Fibroblast of lung (primary cell): ENCODE measurements at places on chromosomes 7 and 10. TPM values are rescaled to one million over a fixed set of nuclear protein-coding genes. Genes with fewer than 3 reads are reported as not detected.

DNA sequence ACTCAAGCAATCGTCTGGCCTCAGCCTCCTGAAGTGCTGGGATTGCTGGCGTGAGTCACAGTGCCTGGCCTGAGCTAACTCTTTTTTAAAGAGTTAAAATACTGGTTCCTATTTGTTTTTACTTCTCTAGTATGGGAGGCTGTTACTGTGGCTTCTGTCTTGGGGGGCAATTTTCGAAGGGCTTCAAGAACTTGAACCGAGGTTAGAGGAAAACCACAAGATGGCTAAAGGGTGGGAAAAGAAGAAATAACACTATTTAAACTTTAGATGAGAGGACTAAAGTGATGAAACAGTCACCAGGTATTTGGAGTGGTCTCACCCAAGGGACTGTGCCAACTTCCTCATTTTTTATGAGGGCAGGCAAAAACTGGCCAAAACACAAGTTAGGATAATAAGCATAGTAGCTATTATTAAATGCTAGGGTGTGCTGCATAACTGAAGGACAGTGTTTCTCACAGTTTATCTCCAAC lies 17.8 kb downstream of the MET start:
- no peak for DNase-seq

- DNase-seq, result peak; percentile 32
Measured at GRCh38 chr10:109277456-109277855, 645.9 kb downstream of the XPNPEP1 start.

GRCh38 chr10:506451-507354 lies 182.8 kb downstream of the DIP2C start:
- no peak for DNase-seq

GRCh38 chr10:33861016-33861704 lies 526.7 kb upstream of the NRP1 start:
- DNase-seq, result no peak

GRCh38 chr7:150801242-150801945 lies 825 bp downstream of the TMEM176A start:
- no peak for DNase-seq

GRCh38 chr7:39133088-39133487 lies 155.4 kb downstream of the POU6F2 start:
- no peak for DNase-seq

GRCh38 chr10:132096863-132097478 lies 31.2 kb downstream of the JAKMIP3 start:
- DNase-seq, result no peak

DNA sequence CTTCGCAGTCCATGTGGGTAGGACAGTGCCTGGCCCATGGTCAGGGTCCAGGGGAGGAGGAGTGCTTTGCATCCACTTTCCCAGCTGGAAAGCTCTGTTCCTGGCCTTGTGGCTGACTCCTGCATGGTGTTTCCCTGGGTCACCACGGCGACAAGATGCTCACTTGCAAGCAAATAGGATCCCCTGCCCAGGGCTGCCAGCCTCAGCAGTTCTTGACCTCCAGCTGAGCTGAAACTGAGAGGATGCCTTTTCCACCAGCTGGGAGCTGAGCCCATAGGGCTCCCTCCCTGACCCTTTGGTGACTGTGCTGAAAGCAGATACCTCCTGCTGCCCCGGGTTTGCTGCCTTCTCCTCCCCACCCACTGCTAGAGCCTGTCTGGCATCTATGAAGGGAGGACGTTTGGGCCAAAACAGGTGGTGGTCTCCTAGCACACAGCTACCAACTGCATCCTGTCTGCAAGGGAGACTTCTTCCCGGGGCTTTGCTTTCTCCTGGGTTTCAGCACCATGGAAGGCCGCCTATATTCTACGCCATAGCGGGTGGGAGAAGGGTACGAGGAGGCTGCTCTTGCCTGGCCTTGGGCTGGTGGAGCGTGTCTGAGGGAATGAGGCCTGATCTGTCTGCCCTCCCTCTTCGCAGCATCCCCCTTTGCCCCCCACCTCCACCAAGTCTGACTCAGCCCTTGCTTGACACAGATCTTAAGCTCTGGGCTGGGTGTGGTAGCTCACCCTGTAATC lies 34.4 kb downstream of the UBTD1 start:
- DNase-seq, result peak; percentile 81

- DNase-seq, result no peak
Measured at GRCh38 chr10:49118430-49119074, 3.2 kb upstream of the VSTM4 start.

GRCh38 chr10:70283445-70284399 lies at the start of gene NPFFR1:
TSS of gene NPFFR1 (minus strand) at chr10:70284004. CDS start at chr10:70283676, 328 bp downstream.
- DNase-seq, result no peak

- peak; percentile 94 for DNase-seq
Measured at GRCh38 chr10:110005719-110006118, 2.1 kb upstream of the ADD3 start.

DNA sequence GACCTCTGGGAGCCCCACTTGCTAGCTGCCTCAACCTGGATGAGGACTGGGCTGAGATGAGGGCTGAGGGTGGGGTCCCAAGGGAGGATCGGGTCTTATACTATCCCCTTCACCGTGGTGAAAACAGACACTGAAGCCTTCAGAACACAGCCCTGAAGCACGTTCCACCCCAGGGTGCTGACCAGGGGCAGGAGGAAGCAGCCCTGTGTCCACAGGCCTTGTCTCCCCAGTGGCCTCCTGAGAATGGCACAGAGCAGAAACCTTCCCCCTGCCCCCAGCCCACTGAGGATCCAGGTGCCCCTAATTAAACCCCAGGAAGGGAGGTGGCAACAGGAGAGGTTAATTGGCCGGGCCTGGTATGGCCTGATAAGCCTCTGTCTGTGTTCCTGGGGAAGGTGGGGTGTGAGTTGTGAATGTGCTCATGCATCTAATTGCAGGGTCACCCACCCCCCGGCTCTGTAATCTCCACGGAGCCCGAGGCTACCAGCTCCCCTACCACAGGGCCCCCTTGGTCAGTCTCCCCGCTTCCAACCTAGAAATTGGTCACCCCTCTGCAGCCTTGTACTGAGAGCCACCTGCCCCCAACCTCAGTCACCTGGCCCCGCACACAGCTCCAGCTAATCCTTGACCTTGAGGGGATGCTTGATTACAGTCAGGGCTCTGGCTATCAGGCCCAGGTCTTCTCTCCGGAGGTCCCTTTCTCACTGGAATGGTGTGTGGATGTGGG lies 159.0 kb upstream of the UNC5B start:
- DNase-seq, result no peak

- no peak for DNase-seq
Measured at GRCh38 chr7:44768628-44769371, 20.2 kb downstream of the ZMIZ2 start.

- DNase-seq, result no peak
Measured at GRCh38 chr7:47432671-47433563, 149.0 kb downstream of the TNS3 start.

DNA sequence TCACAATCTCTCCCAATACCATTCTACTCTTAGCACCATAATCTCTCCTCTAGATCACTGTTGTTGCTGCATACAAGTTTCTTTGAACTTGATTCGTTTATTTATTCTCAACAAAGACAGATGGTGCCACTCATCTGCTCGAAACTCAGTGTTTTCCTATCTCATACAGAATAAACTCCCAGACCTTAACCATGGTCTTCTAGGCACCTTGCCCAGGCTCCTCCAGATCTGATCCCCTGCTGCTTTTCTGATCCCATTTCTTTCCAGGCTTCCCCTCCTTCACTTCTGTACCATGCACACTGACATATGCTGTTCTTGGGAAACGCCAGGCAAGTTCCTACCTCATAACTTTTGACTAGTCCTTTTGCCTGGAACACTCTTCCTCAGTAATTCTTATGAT lies 645.7 kb downstream of the DNAJB9 start:
- no peak for DNase-seq

DNA sequence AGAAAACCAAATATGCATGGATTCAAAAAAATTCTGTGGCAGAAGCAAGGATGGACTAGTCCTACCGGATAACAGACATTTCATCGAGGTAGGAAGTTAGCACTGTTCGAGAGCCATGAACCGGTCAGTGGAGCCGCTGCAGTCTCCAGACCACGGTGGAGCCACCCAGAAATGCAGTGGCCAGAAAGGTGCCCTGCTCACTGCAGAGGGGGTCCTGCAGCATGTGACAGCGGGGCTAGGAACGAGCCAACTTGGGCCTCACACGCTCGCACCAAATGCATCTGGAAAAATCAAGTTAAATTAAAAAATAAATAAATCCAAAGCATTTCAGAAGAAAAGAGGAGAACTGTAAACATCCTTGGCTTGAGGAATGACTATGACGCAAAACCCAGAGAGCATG lies 13.1 kb upstream of the CFAP46 start:
- no peak for DNase-seq

GRCh38 chr10:108591417-108591816 lies 1331.9 kb downstream of the XPNPEP1 start:
- DNase-seq, result no peak

GRCh38 chr10:105383978-105384377 lies 742.9 kb downstream of the SORCS3 start:
- no peak for DNase-seq

GRCh38 chr10:73900064-73900463 lies 10.9 kb upstream of the PLAU start:
- no peak for DNase-seq

DNA sequence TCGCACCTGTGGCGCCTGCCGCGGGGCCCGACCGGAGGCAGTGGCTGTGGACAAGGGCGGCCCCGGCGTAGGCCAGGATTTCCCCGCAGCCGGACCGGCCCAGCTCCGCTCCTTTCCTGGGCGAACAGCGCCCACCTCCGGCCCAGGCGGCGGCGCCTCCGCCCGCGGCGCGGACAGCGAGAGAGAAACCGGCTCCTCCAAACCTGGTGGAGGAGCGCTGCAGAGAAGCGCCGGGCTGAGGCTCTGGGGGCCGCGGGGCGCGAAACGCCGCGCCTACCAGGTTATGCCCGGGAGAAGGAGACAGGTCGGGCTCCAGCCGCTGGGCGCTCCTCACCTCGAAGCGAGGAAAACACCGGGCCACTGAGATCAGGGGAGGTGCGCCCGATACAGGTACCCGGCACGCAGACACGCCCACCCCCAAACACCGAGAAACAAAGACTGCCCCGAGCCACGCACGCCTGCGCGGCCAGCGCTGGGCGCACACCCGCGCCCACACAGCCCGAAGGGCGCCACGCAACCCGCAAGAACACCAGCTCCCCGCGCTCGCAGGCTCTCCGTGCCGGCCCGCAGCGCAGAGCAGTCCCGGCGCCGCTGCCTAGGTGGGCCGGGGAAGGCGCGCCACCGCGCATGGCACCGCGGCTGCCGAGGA lies 3.3 kb downstream of the GRID1 start:
- no peak for DNase-seq

- DNase-seq, result no peak
Measured at GRCh38 chr10:10361301-10361885, 656.3 kb upstream of the CELF2 start.

DNA sequence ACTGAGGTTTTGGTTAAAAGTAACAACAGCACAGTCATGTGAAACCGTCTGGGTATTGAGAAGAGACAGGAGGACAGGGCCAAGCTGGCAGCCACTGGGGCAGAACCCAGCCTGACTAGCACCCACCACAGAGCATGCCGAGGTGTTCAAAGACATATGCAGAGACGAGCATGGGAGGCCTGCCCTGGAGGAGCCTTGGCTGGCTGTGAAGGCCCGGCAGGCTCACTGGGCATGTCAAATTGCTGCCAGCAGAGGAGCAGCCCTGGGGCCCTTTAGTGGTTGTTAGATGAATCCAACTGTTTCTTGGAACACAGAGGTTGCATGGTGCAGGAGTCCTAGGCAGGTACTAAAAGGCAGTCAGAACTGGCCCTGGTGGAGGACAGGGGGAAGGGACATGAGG lies 5.0 kb upstream of the GDF2 start:
- no peak for DNase-seq

DNA sequence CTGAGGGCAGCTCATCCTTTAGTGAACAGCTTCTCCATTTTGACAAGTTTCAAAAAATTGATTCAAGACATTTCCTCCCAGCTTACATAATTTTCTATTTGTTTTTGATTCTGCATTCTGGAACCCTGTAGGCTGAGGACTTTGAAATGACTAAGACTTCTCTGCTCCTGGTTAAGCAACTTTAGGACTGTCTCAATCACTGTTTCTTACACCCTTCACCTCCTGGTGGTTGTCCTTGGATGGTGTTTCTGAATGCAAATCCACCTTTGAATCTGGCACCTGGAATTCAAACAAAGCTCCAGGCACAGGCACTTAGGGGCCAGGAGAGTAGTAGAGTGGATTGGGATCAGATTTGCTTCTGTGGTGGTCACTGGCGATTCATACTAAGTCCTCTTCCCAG lies 595.5 kb downstream of the LRMDA start:
- DNase-seq, result no peak

DNA sequence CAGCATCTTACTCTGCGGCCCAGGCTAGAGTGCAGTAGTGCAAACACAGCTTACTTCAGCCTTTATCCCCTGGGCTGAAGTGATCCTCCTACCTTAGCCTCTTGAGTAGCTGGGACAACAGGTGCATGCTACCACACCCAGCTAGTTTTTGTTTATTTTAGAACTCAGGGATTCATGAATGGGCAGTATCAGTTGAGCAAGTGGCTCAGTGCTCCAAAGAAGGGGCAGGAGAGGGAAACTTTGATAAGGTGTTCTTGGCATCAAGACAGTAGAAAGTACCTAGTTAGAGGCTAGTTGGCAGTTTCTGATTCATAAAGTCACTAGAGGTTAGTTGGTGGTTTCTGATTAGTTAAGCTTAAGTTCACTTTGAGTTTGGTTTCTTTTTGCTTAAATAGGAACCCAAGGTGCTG lies 18.4 kb downstream of the TRIM24 start:
- DNase-seq, result no peak

GRCh38 chr10:90788199-90788491 lies 69.7 kb downstream of the HTR7 start:
- DNase-seq, result no peak

DNA sequence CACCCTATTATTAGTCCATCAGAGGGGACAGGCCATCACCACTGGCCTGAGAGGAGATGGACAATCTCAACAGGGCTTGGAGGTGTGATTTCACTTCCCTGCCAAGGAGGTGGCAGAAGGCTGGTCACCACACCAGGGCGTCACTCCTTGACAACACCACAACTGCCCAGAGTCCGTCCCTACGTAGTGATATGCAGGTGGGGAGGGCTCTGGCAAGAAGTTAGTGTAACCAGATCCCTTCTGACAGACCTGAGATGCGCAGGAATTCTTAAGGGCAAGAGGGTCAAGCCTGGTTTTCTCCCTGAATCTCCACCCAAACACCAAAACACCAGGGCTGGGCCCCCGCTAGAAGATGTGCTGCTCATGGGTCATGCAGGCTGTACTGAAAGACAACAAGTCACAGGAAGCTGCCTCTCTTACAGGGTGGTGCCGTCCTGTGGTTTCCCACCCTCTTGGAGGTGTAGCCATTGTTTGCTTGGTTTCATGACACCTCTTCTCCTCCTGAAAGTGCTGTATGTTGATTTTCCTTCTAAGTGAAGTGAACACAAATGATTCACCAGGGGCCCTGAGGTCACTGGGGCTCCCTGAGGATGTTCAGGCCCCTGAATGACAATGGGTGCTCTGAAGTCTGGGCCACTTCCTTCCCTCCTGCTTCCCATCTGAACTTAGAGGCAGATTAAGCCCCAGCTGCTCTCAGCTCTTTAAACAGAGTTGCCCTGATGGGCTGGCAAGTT lies 27.1 kb downstream of the ATXN7L1 start:
- no peak for DNase-seq

Gene GPR15LG
- total RNA-seq, result not detected in 2 replicates

Gene INA
- total RNA-seq, result under 0.01 and 0.50 TPM in 2 replicates

Gene LEP
- 0.26 and 2.8 TPM in 2 replicates for total RNA-seq

Gene AGAP9
- total RNA-seq, result 2.1 and 2.8 TPM in 2 replicates

Gene OR2A12
- total RNA-seq, result not detected in 2 replicates

Gene MUC12
- total RNA-seq, result 0.50 and 0.51 TPM in 2 replicates

Gene NYAP1
- 0.26 and 0.33 TPM in 2 replicates for total RNA-seq

Gene NUTM2B
- 0.33 and 0.51 TPM in 2 replicates for total RNA-seq

Gene TEX47
- total RNA-seq, result not detected in 2 replicates

Gene TMEM270
- not detected in 2 replicates for total RNA-seq

Gene CPA4
- 6.4 and 20.0 TPM in 2 replicates for total RNA-seq

Gene ICA1
- under 0.01 and 0.17 TPM in 2 replicates for total RNA-seq
